ENCODE measurements at places on chromosomes 13 and 19. TPM values are rescaled to one million over a fixed set of nuclear protein-coding genes. Genes with fewer than 3 reads are reported as not detected.

DNA sequence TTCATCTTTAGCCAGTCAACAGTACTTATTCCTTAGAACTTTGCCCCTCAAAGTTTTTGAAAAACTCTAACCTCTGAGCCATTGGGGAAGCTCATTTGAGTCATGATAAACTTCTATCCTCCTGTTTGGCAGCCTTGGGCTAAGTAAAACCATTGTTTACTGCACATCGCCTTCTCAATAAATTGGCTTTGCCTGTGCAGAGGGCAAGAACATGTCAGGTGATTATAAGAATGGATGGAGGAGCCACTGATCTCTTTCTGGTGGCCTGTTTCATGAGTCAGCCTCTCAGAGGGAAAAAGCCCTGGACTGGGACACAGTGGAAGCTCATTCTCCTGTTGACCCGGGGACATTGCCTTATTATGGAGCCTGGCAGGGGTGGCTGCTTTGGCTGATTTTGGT lies 19.4 kb upstream of the PSG4 start:
- no peak for DNase-seq

Gene MAU2
- total RNA-seq = 20.8 TPM

Gene B3GLCT
- total RNA-seq = 22.4 TPM

GRCh38 chr13:99363949-99364348 lies 56.8 kb upstream of the GPR183 start:
- DNase-seq = no peak

GRCh38 chr13:80946008-80946802 lies 605.3 kb upstream of the SPRY2 start:
- no peak for DNase-seq

- DNase-seq = no peak
Observed at GRCh38 chr13:105996391-105997025, 539.0 kb downstream of the EFNB2 start.

DNA sequence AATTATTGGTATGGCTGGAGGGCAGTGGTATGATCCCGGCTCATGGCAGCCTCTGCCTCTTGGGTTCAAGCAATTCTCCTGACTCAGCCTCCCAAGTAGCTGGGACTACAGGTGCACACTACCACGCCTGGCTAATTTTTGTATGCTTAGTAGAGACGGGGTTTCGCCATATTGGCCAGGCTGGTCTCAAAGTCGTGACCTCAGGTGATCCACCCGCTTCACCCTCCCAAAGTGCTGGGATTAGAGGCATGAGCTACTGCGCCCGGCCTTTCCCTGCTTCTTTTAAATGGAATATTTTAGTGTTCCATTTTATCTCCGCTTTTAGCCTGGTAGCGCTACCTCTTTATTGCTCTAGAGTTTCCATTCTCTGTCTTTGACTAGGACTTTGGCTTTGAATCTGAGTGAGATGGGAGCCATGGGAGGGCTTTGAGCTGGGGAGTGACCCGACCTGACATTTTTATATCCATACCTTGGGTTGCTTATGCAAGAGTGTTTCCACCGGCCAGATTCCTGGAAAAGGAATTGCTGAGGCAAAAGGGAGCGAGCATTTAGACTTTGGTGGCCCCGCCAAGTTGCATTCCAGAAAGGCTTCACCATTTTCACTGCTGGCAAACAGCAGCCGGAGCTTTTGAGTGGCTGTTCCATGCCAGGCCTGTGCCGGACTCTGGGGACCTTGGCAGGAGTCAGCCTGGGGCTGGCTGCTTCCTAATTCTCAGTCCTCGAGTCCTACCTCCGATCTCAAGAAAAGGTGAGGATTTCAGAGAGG lies 22.9 kb downstream of the BICRA start:
- no peak for DNase-seq

GRCh38 chr19:4136680-4137088 lies 12.8 kb upstream of the MAP2K2 start:
- no peak for DNase-seq

DNA sequence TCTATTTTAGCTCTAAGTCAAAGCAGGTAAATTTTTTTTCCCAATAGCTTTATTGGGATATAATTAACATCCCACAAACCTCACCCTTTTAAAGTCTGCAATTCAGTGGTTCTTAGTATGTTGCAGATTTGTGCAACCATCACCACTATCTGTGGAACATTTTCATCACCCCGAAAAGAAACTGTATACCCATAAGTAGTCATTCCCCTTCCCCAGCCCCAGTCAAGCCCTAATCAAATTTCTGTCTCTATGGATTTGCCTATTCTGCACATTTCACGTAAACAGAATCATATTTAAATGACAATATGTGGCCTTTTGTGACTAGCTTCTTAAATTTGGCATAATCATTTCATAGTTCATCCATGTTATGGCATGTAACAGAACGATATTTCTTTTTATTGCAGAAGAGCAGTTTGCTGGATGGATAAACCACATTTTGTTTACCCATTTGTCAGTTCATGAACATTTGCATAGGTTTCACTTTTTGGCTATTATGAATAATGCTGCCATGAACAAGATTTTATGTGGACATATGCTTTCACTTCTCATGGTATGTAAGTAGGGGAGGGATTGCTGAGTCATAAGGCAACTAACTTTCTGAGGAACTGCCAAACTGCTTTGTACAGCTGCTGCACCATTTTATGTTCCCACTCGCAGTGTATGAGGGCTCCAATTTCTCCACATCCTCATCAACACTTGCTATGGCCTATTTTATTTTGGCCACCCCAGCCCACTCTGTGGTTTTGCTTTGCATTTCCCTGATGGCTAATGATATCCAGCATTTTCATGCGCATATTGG lies 10.9 kb downstream of the SLC46A3 start:
- no peak for DNase-seq

Gene ACTMAP
- under 0.01 TPM for total RNA-seq

Gene ATP8A2
- total RNA-seq = 63.6 TPM

GRCh38 chr13:49643035-49643646 lies 14.8 kb downstream of the ARL11 start:
- DNase-seq = no peak

DNA sequence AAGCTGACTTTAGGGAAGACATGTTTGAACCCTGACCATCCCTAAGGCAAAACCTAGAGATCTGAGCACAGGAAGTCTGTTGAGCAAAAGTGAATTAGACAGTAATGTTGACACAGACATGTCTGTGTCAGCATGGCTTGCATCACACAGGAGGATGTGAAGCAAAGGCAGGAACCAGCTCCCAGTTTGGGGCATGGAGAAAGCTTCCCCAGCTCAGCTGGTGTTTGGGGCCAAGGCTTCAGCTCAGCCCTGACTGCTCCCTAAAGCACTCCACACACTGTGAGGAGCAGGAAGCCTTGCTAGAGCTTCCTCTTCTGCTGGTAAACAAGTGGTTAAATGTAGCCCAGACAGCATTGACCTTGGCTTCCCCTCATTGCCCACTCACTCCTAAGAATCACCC lies 153.8 kb upstream of the UBL3 start:
- DNase-seq = no peak

DNA sequence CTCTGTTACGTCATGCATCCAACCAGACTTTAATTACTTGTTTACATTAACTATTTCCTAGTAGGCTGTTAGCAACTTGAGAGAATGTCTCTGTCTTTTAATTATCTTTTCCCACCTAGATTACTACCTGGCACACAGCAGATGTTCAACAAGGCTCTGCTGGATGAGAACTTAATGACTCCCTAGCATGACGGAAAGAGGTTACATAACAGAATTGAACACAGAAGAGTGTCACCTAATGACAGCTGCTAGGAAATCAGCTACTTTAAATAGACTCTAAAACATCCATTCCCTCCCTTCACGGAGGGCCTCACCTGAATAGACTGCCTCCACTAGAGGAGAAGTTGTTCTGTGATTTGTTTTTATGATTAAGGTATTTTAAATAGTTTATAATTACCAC lies 110.8 kb downstream of the TEX29 start:
- DNase-seq = no peak

GRCh38 chr19:49699364-49699763 lies 8.4 kb downstream of the CPT1C start:
- DNase-seq = no peak

- no peak for DNase-seq
Observed at GRCh38 chr13:78598116-78598781, 5.1 kb downstream of the POU4F1 start.

GRCh38 chr13:30143666-30144400 lies 163.5 kb downstream of the KATNAL1 start:
- no peak for DNase-seq

Gene WASF3
- 20.4 TPM for total RNA-seq

Gene ZNF112
- total RNA-seq = 28.1 TPM

Gene ZNF607
- 23.6 TPM for total RNA-seq

Data from frontal cortex (tissue), 4 donors.